ENCODE measurements at places on chromosomes 3 and 15.

DNA sequence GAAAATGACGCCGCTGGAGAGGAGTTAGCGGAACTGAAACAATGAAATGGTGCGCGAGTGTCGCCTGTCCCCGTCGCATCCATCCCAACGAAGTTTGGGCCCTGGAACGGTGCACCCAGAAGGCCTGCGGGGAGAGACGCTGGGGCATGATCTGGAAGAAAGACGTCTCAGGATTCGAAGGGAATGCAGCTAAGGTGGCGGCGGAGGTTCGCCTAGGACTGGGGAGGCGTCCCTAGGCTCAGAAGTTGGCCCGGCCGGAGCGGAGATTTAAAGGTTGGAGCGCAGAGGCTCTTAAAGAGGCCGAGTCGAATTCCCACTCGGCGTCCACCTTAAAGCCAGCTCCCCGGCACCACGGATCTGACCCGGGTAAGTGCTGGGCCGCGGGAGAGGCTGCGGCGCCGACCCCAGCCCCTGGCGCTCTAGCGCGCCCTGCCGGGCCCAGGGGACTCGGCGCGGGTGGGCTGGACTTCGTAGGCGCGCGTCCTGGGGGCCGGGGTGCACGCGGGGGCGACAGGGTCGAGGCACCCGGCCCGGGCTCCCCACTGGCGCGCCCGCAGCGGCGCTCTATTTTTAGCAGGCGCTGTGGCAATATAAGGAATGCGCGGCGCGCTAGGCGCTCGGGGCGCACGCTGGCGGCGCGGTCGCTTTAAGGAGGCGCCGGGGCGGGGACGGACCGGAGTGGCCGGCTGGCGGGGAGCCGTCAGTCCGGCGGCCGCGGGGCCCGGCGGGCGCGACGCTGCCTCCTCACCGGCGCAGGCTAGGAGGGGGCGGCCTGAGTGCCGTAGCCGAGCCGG, at the start of gene MRAS:
Gene MRAS, plus strand, starts transcription at position 620 of the 794 bp plus-strand sequence. CDS start 24,305 bp downstream, outside the sequence.
- no peak for DNase-seq

DNA sequence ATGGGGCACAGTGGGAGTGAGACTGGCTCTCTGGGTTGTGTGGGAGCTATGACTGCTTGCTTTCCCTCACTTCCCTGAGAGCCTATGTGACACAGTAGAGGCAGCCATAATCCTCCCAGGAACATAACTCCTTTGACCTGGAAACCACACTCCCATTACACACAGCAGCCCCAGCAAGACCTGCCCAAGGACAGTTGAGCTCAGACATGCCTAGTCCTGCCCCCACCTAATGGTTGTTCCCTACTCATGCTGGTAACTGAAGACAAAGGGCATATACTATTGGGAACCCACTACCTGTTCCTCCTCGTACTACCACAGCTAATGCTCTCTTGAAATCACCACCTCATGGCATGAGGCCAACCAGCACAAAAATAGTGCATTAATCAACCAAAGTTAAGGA, 550.4 kb upstream of the ARPP21 start:
- DNase-seq = no peak

DNA sequence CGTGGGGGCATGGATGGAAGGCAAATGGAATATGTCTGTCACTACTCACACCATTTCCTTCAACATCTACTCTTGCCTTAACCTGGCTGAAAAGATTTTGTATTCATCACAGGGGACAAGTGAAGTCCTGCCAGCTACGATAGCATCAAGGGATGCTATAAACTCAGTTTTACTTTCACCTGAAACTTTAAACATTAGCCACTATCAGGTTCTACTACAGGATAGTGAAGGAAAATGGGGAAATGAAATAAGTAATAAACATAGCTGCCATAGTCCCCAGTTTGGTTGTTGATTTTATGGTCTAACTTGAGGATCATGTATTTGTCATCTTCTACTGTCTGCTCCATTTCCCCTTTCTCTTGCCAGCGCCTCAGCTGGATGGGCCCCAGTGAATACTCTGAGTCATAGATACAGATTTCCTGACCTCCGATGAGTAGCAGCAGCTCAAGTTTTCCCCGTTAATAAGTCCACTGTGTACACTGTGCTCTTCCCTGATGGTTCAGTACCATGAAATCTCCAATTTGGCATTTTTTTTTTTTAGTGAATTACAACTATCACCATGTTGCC, 338.2 kb upstream of the SLCO3A1 start:
- DNase-seq = no peak

DNA sequence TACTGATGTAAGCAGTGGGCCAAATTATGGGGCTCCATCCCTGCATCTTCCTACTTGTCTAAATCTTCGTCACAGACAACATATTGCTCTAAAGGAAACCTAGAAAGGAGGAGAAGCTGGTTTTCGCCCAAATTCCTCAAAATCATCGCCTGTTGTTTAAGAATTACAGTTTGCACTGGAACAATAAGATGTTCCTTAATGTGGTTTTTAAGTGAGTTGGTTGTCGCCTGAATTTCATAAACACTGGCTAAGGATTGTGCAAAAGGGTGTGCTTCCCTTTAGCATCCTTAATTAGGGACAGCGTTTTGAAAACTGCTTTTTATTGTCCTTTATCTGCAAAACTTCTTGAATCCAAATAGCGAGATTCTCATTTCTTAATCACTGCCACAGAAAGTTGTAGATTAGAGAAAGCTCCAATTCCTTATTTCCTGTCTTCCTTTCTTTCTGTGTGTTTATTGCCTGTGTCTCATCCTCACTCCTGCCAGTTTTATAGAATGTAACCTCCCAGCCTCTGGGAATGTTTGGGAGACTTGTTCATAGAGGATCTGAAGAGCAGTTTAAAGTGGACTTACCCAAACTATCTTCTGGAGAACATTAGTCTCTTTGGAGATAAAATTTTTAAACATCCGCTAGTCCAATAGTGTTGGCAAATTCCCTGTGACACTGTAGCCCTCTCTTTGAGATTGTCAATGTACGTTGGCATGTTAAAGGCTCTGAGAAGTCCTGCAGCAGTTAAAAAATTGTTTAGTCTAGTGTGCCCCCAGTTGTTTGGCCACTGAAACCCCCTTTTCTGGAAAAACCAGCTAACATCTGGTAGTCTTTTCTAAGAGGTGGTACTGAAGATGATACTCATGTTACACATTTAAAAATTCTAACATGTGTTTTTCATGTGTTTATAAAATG, 50.4 kb downstream of the FLNB start:
- no peak for DNase-seq

DNA sequence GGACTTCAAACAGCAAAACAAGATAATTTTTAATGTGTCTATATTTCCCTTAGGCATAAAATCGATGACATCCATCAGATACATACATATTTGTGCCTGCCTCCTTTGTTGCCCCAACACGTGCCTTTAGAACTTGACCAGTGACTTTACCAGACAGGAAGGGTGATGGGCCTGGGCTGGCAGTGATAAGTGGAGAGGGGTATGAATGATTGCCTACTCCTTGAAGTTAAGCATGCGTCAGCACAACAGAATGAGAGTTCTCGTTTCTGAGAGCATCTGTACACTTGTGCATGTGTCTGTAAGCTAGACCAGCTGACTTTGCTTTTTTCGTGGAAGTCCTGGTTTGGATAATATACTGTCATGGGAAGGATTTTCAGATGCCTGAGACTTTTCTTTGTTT, 54.9 kb upstream of the COL6A6 start:
- no peak for DNase-seq

DNA sequence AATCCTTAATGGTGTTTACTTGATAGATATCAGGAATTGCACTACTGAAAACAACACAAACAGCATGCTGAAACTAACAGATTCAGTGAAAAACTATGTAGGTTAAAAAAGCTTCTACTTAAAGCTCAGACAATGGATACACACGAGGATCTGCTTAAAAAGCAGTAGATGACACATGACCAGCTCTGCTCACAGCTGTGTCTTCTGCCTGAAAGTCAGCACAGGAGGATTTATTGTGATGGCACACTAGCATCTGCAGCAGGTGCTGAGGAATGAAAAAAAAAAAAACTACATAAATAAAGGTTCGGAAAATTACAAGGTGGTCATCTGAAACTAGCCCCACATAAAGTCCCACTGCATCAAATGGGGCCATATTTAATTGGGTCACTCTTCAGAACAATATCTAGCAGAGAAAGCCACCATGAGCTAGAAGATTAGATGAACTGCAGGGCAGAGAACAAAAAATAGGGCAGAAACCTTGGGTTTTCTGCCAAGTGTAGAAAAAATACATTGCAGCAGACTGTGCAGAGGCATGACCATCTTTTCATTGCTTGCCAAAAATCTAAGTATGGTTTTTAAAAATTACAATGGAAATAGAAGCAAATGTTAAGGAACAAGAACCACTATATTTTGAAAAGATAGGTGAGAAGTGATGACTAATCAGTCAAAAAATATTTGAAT, 13.2 kb upstream of the GOLM2 start:
- no peak for DNase-seq

GRCh38 chr3:156406393-156406792, 148.5 kb downstream of the SSR3 start:
- DNase-seq = no peak

DNA sequence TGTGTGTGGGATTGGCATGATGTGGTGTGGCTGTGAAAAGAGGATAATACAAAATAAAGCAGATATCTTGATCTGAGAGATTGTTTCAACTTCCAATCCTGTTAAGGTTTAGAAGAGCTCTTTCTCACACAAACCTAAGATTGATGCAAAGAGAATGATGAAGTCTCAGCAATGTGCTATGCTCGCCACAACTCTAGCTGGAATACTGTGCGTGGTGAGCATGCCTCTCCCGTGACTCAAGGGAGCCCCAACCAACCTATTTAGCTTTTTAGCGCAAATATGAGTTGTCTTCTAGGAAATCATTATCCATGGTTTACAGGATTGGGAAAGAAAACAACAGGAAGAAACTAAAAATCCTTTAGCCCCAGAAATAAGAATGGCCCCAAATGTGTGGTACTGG, 28.5 kb downstream of the BTLA start:
- no peak for DNase-seq

DNA sequence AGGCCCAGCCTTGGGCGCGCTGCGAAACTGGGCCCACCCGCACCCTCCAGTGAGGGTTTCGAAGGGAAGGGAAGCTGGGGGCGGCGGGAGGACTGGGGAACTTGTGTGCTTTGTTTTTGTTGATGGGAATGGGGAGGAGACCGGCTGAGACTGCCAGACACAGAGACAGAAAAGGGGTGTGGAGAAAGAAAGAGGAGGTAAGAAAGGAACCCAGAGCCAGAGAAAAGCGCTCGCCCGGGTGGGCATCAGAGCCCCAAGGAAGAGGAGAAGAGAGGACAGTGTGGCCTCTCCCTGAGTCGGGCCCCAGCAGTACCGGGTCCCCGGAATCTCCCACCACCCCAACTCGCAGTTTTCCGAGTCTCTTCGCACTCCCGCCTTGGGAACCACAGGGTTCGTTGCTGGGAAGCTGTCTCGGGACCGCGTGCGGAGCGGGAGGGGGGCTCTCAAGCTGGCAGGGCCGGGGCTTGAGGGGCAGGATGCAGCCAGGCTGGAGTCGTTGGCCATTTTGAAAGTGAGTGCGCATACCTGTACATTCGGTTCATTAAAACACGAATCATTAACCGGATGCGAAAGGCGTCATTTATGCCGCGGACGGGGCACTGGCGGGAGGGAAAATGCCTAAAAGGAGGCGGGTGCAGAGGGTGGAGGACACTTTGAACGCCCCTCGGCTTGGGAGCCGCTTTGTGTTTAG, 3.1 kb downstream of the SKOR1 start:
- DNase-seq = no peak

GRCh38 chr15:62644889-62645742, 397.4 kb upstream of the TPM1 start:
- no peak for DNase-seq

DNA sequence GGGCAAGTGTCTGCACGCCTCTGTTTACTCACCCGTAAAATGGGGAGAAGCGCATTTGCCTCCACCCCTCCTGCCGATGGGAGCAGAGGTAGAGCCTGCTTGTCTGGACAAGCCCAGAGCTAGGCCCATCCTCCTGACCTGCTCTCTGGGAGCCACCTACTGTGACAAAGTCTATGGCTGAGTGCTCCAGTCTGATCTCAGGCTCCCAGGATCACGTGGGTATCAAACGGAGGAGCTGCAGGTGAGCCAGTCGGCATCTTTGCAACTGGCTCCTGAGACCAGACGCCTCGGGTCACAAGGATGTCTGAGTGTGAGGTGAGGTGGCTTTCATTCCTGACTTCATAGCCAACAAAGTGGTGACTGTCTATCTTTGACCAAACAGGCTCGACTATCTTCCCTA, 2.1 kb upstream of the ALDH1A3 start:
- no peak for DNase-seq

DNA sequence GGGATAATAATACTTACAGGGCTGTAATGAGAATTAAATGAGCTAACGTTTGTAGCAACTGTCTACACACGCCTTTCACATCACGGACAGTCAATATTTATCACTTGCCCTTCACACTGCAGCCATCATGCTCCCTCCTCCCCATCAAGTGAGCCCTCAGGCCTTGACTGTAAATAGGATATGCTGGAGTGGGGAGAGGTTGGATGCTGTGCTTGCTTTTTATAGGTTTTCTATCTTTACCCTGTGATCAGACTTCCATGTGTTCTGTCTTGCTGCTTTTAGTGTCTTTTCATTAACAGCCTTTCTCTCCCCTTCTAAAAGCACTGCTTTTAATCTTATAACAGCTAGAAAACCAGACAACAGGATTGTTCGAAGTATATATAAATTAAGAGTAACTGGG, 12.8 kb upstream of the MAGEF1 start:
- no peak for DNase-seq

DNA sequence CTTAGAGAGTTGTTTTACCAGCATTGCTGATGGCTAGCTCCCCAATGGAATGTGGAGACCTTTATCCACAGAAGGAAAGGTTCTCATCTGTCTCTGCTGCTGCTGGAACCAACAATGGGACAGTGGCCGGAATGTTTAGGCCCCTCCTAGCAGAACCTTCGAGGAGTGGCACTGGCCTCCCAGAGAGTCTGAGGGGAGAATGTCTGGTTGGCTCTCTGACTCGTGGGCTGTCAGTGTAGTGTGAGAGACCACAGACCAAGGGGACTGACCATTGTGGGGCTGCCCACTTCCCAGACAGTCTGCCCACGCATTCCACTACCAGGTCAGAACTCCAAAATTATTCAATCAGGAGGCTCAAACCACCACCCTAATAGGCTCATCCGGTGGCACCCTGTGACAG, 5.1 kb downstream of the RASL12 start:
- DNase-seq = no peak
